Mesenchymal stem cell (in vitro differentiated cells and primary cell): ENCODE measurements at places on chromosomes 1 and 21.

GRCh38 chr1:232379063-232379434 is 250.9 kb downstream of the SIPA1L2 start:
- DNase-seq = no peak

GRCh38 chr1:65119951-65120350 is 28.1 kb upstream of the AK4 start:
- no peak for DNase-seq

DNA sequence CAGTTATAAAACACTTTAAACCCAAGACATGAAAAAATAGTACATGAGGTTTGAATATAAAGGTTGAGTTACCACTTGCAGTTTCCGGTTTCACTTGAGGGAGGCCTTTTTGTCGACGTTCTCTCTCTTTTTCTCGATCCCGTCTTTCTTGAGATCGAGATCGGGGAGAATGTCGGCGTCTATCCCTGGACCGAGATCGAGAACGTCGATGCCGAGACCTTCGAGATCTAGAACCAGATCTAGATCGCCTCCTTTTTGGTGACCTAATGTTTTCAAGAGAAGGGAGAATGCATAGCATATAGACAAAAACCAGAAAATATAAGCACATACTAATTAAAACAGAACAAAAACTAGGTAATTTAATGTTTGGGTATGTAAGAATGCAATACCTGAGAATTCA is 33.7 kb downstream of the SOD1 start:
- no peak for DNase-seq

DNA sequence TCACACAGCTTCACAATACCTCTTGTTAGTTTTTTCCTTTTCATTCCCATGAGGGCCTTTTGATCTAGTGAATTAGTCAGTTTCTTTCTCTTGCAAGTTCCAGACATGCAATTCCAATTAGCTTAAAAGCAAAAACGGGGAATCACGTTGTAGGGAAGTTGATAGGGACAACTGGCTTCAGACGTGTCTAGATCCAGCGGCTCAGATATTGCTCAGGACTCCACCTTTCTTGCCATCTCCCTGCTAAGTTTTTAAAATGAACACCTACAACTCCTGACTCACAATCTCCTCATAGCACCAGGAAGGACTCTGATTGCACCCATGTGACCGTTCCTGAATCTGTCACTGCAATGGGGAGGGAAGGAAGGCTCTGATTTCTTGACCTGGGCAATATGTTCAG is 63.8 kb upstream of the ARHGAP29 start:
- DNase-seq = no peak

DNA sequence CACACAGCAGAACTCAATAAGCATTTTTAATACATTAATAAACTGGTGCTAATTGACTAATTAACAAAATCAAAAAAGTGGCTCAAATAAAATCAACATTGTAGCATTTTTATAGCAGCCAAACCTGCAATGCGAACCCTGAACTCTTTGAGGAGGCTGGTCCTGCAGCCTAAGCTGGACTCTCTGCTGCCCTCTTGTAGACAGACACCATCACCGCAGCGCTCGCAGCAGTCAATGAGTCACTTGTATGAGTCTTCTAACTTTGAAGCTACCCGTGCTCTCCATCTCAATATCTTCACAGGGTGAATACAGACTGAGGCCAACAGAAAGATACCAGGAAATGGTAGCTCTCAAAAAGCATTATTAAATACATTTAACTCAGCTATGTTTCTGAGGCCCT is 9.7 kb upstream of the KRTAP7-1 start:
- DNase-seq = no peak

- DNase-seq = peak; percentile 83
These were observed 168.4 kb downstream of the FASLG start for GRCh38 chr1:172827301-172827700.

- DNase-seq = peak; percentile 52
These were observed 3.8 kb downstream of the LMNA start for GRCh38 chr1:156118177-156118868.

DNA sequence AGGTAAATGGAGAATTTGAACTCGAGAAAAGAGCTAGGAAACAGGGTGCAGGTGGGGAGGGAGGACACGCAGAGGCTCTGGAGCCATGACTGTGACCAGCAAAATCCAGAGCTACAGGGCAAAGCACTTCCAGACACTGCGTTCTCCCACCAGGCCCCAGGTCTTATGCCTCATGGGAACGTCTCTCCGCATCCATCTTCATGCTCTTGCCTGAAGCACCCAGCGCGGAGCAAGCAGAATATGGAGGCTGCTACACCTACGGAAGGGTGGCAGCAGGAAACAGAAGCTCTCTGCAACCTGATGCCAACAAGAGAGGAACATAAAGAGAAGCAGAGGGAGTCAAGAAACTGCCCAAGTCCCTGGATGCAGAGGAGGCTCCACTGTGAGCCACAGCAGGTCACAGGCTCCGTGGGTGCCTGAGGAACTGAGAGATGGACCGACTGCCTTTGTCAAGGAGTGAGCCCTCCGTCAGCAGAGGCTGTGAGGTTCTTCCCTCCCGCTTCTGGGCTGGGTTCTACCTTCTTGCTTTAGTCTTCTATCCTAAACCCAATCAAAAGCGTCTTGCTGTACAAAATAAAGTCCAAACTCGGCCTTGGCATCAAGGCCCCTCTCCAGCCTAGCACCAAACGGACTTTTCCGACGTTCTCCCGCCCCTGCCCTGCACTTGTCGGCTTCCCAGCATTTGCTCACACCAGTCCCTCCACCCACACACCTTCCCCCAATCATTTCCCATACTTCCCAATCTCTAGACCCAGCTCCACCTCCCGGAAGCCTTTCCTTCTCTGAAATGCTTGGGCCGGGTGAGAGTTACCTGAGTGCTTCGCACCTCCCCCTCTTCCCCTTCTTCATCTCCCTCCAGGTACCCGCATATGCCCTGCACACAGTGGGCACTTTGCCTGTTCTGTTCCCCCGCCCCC is 930 bp downstream of the DHCR24 start:
- DNase-seq = peak; percentile 39

DNA sequence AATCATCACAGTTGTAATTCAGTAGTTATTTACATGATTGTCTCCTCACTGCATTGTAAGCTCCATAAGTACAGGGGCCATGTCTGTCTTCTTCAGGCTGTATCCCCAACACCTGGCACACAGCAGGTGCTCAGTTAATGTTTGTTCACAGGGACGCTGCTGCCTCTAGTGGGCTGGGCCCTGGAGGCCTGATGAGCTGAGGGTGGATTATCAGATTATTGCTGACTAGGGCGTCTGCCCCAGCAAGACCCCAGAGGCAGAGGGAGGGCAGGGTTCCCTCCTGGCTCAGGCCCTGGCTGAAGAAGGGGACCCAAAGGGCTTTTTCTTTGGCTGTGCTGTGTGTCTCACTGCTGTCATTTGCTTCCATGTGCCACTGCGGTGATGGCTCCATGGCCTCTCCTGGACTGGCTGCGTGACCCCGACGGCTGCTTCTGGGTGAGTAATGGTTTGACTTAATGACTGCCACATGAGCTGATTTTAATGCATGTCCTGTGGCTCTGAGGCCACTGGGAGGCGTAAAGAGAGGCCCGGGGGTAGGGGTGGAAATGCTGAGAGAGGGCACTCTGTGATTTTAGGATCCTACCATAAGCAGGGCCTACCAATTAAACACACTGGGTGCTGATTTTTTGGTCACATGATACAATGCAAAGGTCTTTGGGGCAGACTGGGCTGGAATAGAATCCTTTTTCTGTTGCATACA is 20.8 kb upstream of the EPB41 start:
- peak; percentile 39 for DNase-seq

DNA sequence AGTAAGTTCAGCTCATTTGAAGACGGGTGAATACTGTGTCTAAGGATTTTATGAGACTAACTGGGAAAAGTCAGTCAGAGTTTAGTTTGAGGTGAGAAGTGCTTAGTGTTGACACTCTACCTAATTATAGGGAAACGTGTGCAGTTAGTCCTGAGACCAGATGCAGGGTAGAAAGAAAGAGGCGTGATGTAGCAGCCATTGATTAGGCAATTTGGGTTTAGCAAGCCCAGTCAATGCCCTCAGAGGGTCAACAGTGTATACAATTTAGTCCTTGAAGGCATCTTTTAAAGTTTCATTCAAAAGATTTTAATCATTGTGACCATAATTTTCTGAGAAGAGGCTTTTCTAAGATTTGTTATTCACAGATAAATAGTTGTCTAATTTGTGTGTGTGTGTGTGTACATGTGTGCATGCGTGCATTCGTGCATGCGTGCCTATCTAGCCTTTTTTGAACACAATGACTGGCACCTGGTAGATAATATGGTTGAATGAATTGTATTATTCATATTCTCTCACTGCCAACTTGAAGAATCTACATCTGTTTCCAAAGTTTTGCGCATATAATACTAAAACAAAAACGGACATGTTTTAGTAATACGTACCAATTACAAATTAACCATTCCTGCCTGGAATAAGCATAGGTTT is 332.9 kb downstream of the SRGAP2C start:
- DNase-seq = no peak

DNA sequence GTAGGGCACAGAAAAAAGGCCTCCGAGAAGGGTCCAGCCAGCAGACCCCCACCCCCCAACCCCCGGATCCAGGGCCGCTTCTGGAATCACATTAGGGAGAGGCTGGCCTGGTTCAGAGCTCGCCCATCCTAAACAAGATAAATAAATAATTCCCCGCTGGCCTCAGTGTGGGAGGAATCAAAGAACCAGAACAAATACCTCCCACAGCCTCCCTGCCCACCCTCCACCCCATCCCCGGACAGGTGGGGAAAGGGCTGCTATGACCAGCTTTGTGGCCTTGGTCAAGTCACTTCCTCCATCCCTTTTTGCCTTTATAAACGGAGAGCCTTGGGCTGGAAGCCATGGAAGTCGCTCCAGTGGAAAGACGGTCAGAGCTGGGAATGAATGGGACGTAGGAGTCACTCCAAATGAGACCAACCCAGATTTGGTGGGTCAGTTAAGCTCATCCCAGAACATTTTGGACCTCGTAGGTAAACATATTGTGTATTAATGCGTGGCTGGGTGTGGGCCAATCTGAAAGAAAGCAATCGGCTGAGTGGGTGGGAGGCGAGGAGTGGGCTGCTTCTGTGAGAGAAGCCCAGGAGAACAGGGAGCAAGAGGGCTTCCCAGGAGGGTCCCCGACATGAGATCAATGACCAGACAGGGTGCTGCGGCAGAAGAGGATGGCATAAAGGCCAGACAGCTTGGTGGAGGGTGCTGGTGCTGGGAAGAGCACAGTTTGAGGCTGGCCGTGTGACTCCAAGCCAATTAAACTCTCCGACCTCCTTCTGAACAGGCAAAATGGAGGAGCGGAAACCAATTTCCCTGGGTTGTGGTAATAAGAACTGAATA is 63.3 kb downstream of the MEF2D start:
- no peak for DNase-seq

DNA sequence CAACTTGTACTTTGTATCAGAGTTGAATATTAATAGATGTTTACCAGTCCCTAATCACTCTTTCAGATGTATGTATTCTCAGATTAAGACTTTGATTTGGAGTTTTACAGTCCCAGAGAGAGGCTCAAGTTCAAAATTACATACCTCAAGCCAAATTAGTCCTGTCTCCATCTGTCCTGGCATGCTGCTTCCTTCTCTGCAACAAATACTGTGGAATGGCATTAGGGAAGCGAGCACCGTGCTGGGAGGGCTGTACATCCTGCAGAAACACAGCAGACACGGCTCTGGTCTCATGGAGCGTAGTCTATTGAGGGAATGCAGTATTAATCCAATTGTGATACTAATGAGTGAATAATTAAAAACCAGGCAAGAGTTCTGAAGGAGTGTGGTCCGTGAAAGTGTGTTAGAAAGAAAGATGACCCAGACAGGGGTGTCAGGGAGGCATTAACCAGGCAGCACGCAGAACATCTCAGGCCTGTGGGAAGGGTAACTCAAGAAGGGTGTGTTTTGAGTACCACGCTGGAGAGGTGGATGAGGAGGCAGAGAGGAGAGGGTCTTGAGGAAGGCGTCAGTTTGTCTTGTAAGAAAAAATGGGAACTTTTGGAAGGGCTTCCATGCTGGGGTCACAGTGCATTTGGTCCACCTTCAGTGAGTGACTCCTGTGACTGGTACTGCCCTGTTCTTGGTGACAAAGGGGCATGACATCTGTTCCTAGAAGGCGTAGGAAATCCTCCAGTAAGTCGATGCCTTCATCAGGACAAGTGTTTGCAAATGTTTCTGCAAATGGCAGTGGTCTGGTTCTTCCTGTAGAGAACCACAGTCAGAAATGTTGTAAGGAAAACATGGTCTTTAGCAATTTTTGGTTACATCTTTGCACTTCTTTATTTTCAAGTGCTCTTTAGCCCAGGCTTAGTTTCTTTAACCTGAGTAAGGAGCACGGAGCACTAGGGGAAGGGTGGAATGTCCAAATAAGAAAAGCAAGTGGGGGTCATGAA is 1.6 kb downstream of the RAB4A start:
- no peak for DNase-seq

- DNase-seq = peak; percentile 68
These were observed 17.7 kb downstream of the TINAGL1 start for GRCh38 chr1:31593770-31594632.

GRCh38 chr1:179124873-179125272 is 43.0 kb downstream of the TOR3A start:
- DNase-seq = no peak

GRCh38 chr1:98653123-98653522 is 8.4 kb upstream of the SNX7 start:
- DNase-seq = no peak

GRCh38 chr1:87829360-87829759 is 500.7 kb downstream of the LMO4 start:
- no peak for DNase-seq

DNA sequence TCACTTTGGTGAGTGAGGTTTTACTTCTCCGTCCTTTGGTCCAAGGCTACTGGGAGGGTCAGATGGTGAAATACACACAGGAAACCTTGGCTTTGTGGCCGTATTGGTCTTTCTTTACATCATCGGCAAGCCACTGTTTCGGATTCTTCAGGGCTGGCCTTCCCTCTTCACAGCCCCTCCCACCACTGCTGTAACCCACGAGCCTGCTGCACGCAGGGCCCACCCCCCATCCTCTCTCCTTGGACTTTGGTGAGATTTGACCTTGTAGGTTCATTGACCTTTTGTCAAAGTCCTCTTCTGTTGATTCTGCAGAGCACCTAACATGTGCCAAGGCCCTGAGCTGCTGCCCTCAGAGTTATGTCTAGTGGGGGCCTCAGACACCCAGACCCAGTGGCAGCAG is 328.6 kb downstream of the CAMTA1 start:
- DNase-seq = no peak

DNA sequence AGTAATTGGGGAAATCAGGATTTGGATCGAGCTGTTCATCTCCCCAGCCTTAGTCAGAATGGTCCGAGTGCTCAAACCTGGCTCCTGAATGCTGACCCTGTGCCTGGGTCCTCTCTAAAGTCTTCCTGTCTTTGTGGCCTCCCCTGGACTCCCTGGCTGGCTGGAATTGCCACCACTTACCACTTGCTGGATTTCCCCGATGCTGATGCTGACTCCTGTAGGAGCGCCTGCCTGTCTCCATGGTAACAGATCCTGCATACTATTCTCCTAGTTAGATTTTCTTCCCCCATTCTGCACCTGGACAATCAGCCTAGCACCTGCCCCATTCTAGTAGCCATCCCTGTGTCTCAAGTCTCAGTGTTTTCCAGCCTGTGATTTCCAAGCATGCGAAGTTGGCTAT is 382.2 kb upstream of the ESRRG start:
- no peak for DNase-seq

- no peak for DNase-seq
These were observed 7.2 kb downstream of the TFF2 start for GRCh38 chr21:42343556-42343955.

- DNase-seq = peak; percentile 41
These were observed 44.6 kb upstream of the BCL9 start for GRCh38 chr1:147496571-147497210.

GRCh38 chr1:241271427-241271826 is 85.6 kb downstream of the RGS7 start:
- no peak for DNase-seq
